EH (cell line): ENCODE measurements at places on chromosomes 12 and 14.

DNA sequence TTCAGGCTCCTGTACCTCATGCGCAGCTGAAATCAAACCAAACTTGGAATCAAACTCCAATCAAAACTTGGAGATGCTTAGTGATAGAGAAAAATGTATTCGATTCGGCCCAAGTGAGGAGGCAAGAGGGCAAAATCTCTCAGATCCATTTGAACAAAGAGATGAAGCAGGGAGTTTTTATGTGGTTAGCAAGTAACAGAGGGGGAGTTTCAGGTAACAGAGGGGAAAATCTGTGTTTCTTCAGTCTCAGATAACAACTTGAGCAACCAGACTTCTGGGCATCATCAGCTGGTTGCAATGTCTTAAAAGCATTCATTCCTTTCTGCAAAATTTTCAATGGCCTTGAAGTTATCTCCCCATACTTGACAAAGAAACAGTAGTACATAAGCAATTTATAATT lies 245.1 kb upstream of the AVPR1A start:
- no peak for DNase-seq

- no peak for DNase-seq
Observed at GRCh38 chr12:131637986-131638385, 72.9 kb upstream of the SFSWAP start.

DNA sequence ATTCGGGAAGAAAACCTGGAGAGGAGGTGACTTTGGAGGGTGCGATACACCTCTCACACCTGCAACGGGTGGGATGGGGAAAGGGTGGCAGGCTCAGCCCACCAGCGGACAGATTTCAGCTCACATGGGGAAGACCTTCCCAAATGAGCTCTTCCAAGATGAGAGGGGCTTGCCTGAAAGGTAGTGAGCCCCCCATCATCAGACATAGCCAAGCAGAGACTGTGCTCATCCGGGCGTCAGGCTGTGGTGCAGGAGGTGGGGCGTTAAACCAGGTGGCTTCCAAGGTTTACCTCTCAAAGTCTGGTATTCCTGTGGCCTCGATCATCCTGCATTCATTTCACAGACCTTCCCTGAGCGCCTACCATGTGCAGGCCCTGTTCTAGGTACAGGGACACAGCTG lies 105.4 kb upstream of the FKBP4 start:
- DNase-seq, result no peak

- DNase-seq, result no peak
Observed at GRCh38 chr14:69132513-69133181, 20.3 kb downstream of the DCAF5 start.

- no peak for DNase-seq
Observed at GRCh38 chr14:64760916-64761315, 56.7 kb downstream of the PLEKHG3 start.

GRCh38 chr14:32593290-32593942 lies 264.3 kb downstream of the AKAP6 start:
- peak; percentile 98 for DNase-seq

- no peak for DNase-seq
Observed at GRCh38 chr12:19998411-19998810, 369.9 kb upstream of the PDE3A start.

GRCh38 chr12:104694161-104694560 lies 237.4 kb downstream of the CHST11 start:
- no peak for DNase-seq

- DNase-seq, result no peak
Observed at GRCh38 chr14:56534656-56535055, 44.9 kb upstream of the TMEM260 start.
